ENCODE measurements at places on chromosomes 1 and 21.
A peak's percentile ranks its signal among the peaks of the same experiment; 100 is the strongest.

- DNase-seq: no peak
Observed at GRCh38 chr1:119470377-119470776, 36.6 kb upstream of the HSD3B1 start.

DNA sequence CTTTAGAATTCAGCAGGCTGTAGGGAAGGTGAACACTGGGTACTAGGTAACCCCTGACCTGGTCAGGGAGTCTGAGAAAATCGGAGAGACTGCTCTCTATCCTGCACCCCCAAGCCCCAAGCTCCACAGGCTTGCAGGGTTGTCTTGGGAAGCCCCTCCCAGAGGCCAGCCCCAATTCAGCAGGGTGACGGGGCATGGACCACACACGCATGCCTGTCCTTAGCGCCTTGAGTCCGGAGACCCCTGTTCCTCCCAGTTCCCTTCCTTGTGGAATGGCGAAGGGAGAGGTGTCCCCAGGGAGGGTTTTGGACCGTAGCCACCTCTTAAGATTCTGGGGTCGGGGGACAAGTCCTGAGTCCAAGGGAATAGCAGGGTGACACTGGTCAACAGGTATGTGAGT is 116.1 kb downstream of the HLCS start:
- no peak for DNase-seq

- peak; percentile 38 for DNase-seq
Observed at GRCh38 chr1:103106426-103107341, 1.6 kb downstream of the COL11A1 start.

GRCh38 chr1:227417756-227418480 is 99.6 kb upstream of the CDC42BPA start:
- no peak for DNase-seq

GRCh38 chr1:206685334-206685768 is 646 bp downstream of the MAPKAPK2 start:
- DNase-seq: no peak

- DNase-seq: no peak
Observed at GRCh38 chr1:10519016-10519417, 44.3 kb downstream of the PEX14 start.

DNA sequence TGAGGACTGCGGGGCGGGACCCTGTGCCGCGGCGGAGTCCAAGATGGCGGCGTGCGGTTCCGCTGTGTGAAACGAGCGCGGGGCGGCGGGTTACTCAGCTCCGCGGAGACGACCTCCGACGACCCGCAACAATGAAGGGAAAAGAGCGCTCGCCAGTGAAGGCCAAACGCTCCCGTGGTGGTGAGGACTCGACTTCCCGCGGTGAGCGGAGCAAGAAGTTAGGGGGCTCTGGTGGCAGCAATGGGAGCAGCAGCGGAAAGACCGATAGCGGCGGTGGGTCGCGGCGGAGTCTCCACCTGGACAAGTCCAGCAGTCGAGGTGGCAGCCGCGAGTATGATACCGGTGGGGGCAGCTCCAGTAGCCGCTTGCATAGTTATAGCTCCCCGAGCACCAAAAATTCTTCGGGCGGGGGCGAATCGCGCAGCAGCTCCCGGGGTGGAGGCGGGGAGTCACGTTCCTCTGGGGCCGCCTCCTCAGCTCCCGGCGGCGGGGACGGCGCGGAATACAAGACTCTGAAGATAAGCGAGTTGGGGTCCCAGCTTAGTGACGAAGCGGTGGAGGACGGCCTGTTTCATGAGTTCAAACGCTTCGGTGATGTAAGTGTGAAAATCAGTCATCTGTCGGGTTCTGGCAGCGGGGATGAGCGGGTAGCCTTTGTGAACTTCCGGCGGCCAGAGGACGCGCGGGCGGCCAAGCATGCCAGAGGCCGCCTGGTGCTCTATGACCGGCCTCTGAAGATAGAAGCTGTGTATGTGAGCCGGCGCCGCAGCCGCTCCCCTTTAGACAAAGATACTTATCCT is 430 bp downstream of the RBM15 start:
- no peak for DNase-seq

DNA sequence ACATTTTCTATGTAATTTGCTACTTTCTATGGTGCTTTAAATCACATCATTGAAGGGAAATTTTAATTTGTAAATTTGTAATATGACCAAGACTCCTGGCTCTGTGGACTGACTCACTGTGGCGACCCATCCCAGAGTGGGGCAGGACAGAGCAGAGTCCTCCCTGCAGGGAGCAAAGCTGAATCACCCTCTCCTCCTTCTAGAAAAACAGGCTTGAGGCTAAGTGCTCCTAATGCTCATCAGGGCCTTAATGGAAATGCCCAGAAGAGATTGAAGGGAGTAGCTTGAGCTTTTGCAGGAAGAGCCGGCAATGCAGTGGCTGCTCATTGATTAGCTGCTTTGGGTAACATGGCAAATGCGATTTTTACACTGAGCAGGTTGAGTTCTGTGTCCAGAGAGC is 16.8 kb downstream of the S100A10 start:
- no peak for DNase-seq

DNA sequence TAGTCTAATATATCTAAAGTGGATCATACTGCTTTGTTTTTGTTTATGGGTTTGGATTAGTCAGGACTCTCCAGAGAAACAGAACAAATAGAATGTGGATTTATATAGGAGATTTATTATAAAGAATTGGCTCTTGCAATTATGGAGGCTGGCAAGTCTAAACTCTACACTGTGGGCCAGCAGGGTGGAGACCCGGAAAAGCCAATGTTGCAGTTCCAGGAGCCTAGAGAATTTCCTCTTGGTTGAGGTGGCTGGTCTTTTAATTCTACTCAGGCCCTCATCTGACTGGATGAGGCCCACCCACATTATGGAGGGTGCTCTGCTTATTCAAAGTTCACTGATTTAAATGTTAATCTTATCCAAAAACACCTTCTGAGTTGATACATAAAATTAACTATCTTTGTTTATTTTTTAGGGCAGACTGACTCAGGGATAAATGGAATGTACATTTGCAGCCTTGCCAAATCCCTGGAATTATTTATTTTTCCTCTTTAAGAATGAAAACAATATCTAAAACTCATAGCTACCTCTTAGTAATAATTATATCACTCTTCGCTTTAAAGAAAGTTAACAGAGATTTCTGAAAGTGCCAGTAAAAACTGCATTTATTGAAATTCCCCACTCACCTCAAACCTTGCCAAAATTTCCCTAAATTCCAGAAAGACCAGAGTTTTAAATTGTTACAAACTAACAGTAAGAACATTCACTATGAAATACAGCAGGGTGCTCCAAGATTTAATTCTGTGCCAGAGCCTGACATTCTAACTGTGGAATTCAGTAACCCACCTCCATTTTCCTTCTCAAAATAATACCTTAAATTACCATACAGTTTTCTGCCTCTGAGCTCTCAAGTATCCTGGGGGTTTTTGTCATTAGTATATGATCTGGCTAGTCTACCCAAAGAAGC is 36.6 kb upstream of the SSX2IP start:
- DNase-seq: no peak

GRCh38 chr1:178330848-178331497 is 165.8 kb downstream of the CLEC20A start:
- no peak for DNase-seq

DNA sequence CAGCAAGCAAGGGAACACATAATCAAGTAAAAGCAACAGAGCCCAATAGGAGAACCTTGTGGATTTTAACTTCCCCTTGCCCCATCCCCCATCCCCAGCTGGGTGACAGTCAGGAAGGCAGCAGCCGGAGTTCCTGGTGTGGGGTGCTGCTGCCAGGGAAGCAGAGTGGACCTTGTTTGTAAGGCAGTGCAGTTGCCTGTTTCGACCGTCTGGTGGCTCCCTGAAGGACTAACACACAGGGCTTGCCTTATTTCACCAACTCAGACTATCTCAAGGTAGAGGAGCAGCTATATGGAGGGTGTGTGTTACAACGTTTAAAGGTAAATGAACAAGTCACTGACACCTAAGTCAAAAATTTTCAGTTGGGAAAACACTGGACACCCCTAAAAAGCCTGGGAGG is 6.6 kb downstream of the KRTAP10-8 start:
- DNase-seq: peak; percentile 56

DNA sequence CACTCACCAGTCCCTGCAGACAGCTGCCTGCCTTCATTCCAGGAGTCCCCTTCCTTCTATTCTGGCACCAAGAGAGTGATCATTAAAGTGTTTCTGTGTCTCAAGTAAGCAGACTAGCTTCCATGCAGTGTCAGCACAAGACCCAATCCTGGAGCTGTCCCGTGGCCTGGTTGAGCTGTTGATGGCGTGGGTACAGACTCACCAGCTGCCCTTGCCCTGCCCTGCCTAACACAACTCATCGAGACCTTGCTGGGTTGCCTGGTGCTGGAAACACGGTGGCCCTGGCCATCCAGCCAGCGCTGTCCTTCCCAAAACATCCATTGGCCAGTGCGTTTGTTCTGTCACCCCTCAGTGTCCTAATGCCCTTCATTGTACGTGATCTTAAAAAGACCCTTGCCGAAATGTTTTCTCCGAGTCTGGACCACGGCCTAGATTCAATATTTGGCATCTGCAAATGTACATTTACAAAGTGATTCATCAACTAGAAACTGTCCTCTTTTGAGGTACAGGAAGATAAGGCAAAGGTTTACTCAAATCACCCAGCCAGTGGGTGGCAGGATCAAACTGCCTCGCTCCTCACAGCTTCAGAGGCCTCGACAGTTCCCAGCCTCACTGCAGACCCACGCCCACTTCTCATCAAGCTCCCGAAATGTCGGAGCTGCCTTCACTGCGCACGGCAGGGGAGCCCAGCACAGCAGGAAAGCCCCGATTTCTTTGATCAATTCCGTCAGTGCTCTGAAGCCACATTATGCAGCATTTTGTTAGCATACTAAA is 494.2 kb downstream of the KIF26B start:
- DNase-seq: no peak

GRCh38 chr1:21653744-21654100 is 15.4 kb downstream of the RAP1GAP start:
- DNase-seq: no peak

DNA sequence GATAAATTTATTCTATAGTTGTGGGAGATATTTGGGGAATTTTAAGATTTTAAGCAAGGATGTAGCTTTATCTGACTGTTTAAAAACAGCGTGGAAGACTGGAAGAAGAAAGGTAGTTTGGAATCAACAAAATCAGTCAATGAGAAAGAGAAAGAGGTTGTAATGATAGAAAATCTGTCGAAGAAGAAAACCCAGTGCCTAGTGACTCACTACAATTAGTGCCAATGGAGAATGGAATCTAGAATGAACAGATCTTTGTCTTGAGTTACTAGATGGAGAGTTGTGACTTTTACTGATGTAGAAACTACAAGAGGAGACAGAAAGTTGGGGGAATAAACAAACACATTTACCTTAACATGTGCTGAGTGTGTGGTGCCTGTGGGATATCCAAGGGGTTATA is 577.8 kb upstream of the NR5A2 start:
- no peak for DNase-seq

DNA sequence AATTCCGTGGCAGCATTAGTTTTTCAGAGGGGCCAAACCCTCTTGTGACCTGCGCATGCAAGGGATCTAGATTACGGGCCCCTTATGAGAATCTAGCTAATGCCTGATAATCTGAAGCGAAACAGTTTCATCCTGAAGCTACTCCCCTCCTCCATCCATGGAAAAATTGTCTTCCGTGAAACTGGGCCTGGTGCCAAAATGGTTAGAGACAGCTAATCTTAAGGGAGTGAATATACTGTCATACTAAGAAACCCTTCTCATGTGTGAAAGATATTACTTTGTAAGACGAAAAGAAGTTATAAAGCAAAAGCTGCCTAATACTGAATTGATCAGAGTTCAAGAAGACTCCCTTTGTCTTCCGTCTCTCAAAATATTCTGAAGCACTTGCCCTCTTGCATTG is 166.3 kb downstream of the DUSP10 start:
- DNase-seq: no peak

DNA sequence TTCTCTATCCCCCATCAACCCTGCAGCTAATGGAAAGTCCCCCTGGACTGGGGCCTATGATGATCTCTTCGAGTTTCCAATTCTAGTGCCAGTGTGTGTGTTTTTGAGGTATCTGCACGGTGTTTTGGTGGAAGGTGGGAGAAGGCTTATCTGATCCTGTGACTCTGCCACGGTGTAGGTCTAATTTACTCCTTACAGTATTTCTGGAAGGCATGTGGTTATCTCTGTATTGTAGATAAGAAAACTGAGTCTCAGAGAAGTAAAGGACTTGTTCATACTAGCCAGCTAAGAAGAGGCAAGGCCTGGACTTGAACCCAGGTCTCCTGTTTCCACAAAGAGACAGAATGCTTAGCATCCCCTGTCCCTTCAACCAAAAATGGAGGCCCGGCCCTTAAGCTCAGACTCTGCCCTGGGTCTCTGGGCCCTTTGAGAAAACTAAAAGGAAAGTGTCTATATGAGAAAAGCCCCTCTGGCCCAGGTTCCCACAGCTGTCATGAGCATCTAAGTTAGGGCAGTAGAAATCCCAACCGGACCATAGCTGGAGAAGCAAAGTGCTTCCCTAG is 20.3 kb downstream of the RIMS3 start:
- no peak for DNase-seq

DNA sequence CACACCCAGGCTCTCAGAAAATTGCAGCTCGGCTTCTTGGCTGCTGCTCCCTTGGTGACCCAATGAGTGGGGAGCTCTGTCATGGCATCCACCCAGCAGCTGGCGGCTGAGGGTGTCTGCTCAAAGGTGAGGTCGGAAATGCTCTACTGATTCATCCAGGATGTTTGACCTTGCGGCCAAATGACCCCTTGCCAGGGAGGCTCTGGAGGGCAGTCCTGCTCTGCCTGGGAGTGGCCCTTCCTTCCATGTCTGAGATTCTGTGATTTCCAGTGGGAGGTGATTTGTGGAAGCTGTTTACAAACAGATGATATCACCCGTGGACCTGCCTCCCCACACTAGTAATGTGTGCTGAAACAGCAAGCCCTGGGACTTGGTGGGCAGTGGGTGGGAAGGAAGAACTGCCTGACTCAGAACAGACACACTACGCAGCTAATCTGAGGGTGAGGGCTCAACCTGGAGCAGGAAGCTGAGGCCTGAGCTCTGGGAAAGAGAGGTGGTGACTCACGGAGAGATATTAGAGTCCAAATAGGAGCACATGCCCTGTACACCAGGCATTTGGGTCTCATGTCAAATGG is 3.0 kb downstream of the CRCT1 start:
- no peak for DNase-seq

- no peak for DNase-seq
Observed at GRCh38 chr1:219778793-219779369, 149.5 kb downstream of the SLC30A10 start.

GRCh38 chr21:41752231-41752681 is 14.6 kb downstream of the RIPK4 start:
- DNase-seq: peak; percentile 55

- no peak for DNase-seq
Observed at GRCh38 chr1:191498825-191499224, 659.4 kb upstream of the RGS18 start.

GRCh38 chr1:243503155-243503554 is 247.3 kb downstream of the SDCCAG8 start:
- DNase-seq: peak; percentile 55
